ENCODE measurements at places on chromosomes 1 and 21.

- H3K4me3 ChIP-seq: no peak overlapping the region
- H3K27me3 ChIP-seq: no peaks in the 10 kb centered on the region
- H3K36me3 ChIP-seq: no peaks in the 10 kb centered on the region
These were observed 59.4 kb upstream of the LRRC8B start for GRCh38 chr1:89465201-89465600.

GRCh38 chr1:98048244-98048643 is 127.4 kb upstream of the DPYD start:
- peak; percentile 71 for DNase-seq
- H3K36me3 ChIP-seq: no peaks in the 10 kb centered on the region
- H3K27ac ChIP-seq: no peak overlapping the region
- no peak overlapping the region for H3K4me3 ChIP-seq
- peaks cover 97% of the 10 kb centered on the region for H3K27me3 ChIP-seq
- H3K4me1 ChIP-seq: peaks cover 1% of the 10 kb centered on the region

DNA sequence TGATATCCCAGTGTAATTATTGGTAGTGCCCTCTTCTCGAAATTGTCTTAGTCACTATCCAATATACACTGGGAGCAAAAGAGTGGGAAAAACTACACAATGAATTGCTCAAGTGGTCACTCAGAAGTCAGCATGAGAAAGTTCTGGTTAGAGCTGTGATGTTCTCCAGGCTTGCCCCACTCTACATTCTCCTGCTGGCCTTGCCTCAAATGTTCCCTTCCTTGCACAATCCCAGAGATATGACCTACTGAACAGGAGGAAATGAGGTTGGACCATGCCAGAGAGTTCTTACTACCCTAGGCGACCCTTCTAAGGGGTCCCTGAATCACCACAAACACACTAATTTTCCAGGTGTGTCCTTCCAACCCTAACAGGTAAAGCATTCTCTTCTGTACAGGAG is 40.8 kb downstream of the GLUL start:
- H3K36me3 ChIP-seq: no peaks in the 10 kb centered on the region
- no peak for DNase-seq
- H3K27me3 ChIP-seq: no peaks in the 10 kb centered on the region
- H3K4me3 ChIP-seq: no peak overlapping the region
- no peak overlapping the region for H3K27ac ChIP-seq

- no peak for DNase-seq
- H3K36me3 ChIP-seq: no peaks in the 10 kb centered on the region
- no peak overlapping the region for H3K27ac ChIP-seq
- no peaks in the 10 kb centered on the region for H3K4me1 ChIP-seq
- H3K27me3 ChIP-seq: no peaks in the 10 kb centered on the region
- H3K4me3 ChIP-seq: no peak overlapping the region
These were observed 47.1 kb upstream of the TLR5 start for GRCh38 chr1:223189903-223190724.

GRCh38 chr1:93673163-93673829 is 8.3 kb downstream of the BCAR3 start:
- DNase-seq: no peak
- peaks cover 23% of the 10 kb centered on the region for H3K4me1 ChIP-seq

GRCh38 chr1:18007391-18008041 is 100.1 kb upstream of the IGSF21 start:
- H3K4me3 ChIP-seq: no peak overlapping the region
- H3K27me3 ChIP-seq: peaks cover 40% of the 10 kb centered on the region
- DNase-seq: no peak
- H3K36me3 ChIP-seq: no peaks in the 10 kb centered on the region
- no peak overlapping the region for H3K27ac ChIP-seq
- H3K4me1 ChIP-seq: no peaks in the 10 kb centered on the region

DNA sequence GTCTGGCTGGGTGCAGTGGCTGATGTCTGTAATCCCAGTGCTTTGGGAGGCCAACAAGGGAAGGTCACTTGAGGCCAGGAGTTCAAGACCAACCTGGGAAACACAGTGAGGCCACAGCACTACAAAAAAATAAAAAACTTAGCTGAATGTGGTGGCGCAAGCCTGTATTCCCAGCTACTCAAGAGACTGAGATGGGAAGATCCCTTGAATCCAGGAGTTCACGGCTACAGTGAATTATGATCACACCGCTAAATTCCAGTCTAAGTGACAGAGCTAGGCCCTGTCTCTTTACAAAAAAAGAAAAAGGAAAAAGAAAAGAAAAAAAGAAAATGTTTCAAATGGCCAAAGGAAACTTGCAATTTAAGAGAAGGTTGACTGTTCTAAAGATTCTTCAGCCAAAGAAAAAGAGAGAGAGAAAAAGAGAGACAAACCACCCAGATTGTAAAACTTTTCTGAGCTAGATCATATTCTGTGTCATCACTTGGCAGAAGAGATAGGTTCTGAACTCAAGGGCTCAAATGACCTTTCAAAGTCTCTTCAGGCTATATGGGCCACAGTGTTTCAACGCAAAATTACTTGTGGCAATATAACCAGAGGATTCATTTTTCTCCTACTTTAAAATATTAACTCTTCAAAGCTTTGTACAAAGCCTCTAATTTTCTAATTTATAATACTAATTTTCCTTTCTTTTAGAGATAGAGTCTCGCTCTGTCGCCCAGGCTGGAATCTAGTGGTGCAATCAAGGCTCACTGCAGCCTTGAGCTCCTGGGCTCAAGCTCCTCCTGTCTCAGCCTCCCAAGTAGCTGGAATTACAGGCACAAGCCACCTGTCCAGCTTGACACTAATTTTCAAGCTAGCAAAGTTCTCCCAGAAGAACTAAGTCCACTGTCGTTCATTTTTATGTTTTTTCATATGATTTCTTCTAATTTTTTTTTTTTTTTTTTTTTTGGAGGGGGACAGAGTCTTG is 20.5 kb downstream of the ARID4B start:
- H3K27me3 ChIP-seq: no peaks in the 10 kb centered on the region
- DNase-seq: no peak
- no peak overlapping the region for H3K4me3 ChIP-seq
- peaks cover 16% of the 10 kb centered on the region for H3K4me1 ChIP-seq
- no peaks in the 10 kb centered on the region for H3K36me3 ChIP-seq
- no peak overlapping the region for H3K27ac ChIP-seq

GRCh38 chr21:17472592-17473271 is 40.1 kb upstream of the CXADR start:
- H3K36me3 ChIP-seq: no peaks in the 10 kb centered on the region
- DNase-seq: peak; percentile 75
- no peak overlapping the region for H3K4me3 ChIP-seq
- H3K4me1 ChIP-seq: peaks cover 25% of the 10 kb centered on the region

DNA sequence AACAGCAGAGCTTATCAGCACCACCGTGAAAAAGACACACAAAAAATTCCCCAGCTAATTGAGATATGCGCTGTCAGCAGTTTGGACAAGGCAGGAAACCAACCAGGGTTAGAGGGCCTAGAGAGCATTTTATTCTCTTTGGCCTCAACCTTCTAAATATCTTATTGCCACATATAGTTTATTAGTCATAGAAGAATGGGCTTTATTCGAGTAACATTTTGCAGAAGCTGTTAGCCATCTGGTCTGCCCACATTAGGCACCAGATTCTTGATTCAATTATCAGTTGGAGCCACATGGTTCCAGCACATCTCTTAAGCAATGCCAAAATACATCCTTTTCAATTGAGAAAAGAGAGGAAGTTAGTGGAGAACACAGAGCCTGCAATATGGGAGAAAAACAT is 109.9 kb upstream of the CXADR start:
- H3K4me1 ChIP-seq: no peaks in the 10 kb centered on the region
- DNase-seq: no peak
- no peaks in the 10 kb centered on the region for H3K36me3 ChIP-seq
- no peak overlapping the region for H3K4me3 ChIP-seq
- no peaks in the 10 kb centered on the region for H3K27me3 ChIP-seq

GRCh38 chr1:65146908-65147423 is 1.0 kb upstream of the AK4 start:
- peaks cover 3% of the 10 kb centered on the region for H3K27me3 ChIP-seq
- no peaks in the 10 kb centered on the region for H3K36me3 ChIP-seq
- H3K4me1 ChIP-seq: peaks cover 19% of the 10 kb centered on the region
- no peak for DNase-seq
- peak overlapping the region; percentile 83 for H3K27ac ChIP-seq
- H3K4me3 ChIP-seq: peak overlapping the region; percentile 83

GRCh38 chr1:186418503-186418902 is 42.4 kb downstream of the PDC start:
- peaks cover 13% of the 10 kb centered on the region for H3K36me3 ChIP-seq
- H3K27ac ChIP-seq: no peak overlapping the region

- no peaks in the 10 kb centered on the region for H3K36me3 ChIP-seq
- no peak overlapping the region for H3K4me3 ChIP-seq
- no peak overlapping the region for H3K27ac ChIP-seq
- DNase-seq: peak; percentile 73
- H3K4me1 ChIP-seq: peaks cover 21% of the 10 kb centered on the region
- peaks cover 8% of the 10 kb centered on the region for H3K27me3 ChIP-seq
These were observed 5.7 kb upstream of the TPRG1L start for GRCh38 chr1:3618881-3619671.

DNA sequence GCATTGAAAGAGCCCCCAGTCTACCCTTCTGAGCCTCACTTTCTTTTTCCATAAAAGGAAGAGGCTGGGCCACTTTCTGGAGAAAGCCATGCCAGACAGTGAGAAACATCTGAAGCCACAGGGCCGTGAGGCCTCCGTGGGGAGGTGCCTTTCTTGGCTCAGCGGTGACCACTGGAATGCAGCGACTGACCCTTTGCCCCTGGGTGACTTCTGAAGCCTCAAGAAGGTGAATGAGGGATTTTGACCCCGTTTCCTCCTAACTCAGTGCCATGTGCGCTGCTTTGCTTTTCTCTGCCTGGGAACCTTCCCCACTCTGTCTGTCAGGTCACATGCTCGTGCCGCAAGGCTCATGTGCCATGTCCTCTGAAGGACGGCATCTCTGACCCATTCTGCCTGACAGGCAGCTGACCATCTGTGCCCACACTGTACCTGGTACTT is 44.7 kb upstream of the A3GALT2 start:
- no peaks in the 10 kb centered on the region for H3K27me3 ChIP-seq
- peaks cover 10% of the 10 kb centered on the region for H3K4me1 ChIP-seq
- no peaks in the 10 kb centered on the region for H3K36me3 ChIP-seq
- DNase-seq: no peak
- H3K27ac ChIP-seq: peak overlapping the region; percentile 77

DNA sequence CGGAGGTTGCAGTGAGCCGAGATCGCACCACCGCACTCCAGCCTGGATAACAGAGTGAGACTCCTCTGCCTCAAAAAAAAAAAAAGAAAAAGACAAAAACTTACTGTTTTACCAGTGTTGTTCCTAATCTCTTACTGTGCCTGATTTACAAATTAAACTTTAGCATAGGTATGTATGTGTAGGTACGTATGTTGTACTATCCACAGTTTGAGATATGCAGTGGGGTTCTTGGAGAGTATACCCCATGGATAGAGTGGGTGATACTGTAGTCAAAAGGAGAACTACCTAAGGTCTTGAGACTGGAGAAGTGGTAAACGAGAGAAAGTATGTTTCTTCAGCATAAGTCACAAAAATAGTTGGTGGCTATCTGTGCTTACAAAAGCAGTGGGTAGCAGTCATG is 38.6 kb downstream of the RNF11 start:
- no peak overlapping the region for H3K27ac ChIP-seq
- no peaks in the 10 kb centered on the region for H3K4me1 ChIP-seq
- H3K36me3 ChIP-seq: peaks cover 7% of the 10 kb centered on the region

- no peak overlapping the region for H3K4me3 ChIP-seq
- H3K4me1 ChIP-seq: peaks cover 13% of the 10 kb centered on the region
- DNase-seq: no peak
- H3K27ac ChIP-seq: no peak overlapping the region
- no peaks in the 10 kb centered on the region for H3K27me3 ChIP-seq
- H3K36me3 ChIP-seq: peaks cover 11% of the 10 kb centered on the region
These were observed 2.5 kb downstream of the MRPL9 start for GRCh38 chr1:151760597-151761385.

GRCh38 chr1:230211436-230212145 is 144.6 kb downstream of the GALNT2 start:
- no peak overlapping the region for H3K4me3 ChIP-seq
- no peak for DNase-seq
- no peaks in the 10 kb centered on the region for H3K27me3 ChIP-seq

- peaks cover 43% of the 10 kb centered on the region for H3K27me3 ChIP-seq
- no peak overlapping the region for H3K4me3 ChIP-seq
- no peaks in the 10 kb centered on the region for H3K4me1 ChIP-seq
- no peak for DNase-seq
- no peaks in the 10 kb centered on the region for H3K36me3 ChIP-seq
- H3K27ac ChIP-seq: no peak overlapping the region
These were observed 25.0 kb upstream of the DISP3 start for GRCh38 chr1:11453742-11454491.

DNA sequence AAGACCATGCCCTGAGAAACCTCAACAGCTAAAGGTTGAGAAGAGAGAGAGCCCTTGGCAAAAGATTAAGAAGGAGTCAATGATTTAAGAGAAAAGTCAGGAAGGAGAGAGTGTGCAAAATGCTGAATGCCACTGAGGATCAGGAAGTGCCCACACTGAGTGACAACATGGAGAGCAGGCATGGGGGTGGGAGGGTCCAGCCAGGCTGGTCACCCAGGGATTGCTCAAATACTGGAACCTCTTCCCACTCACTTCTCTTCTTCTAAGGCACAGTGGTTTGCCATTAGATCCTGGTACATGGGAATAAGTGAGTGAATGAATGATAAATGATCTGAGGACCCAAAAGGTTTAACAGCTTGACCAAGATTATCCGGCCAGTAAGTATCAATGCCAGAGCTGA is 11.1 kb downstream of the PRR9 start:
- H3K4me3 ChIP-seq: no peak overlapping the region
- peaks cover 8% of the 10 kb centered on the region for H3K27me3 ChIP-seq
- no peak overlapping the region for H3K27ac ChIP-seq
- H3K4me1 ChIP-seq: no peaks in the 10 kb centered on the region

DNA sequence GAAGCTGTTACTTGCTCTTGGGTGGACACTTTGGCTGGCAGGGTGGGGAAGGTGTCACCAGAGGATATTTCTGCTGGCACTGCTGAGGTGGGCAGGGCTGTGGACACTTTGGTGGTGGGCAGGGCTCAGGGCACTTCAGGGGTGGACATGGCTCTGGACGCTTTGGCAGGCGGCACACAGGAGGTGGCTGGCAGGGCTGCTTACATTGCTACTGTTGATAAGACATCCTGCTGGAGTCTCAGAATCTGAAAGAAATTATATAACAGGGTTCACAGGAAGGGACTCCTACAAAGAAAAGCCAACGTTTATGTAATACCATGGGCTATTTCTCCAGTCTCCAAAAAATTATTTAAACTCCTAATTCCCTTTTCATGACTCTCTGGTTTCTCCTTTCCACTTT is 10.2 kb downstream of the SPRR2G start:
- no peak for DNase-seq
- H3K4me3 ChIP-seq: no peak overlapping the region
- H3K4me1 ChIP-seq: no peaks in the 10 kb centered on the region

GRCh38 chr1:235784950-235785349 is 81.8 kb downstream of the LYST start:
- no peak overlapping the region for H3K27ac ChIP-seq
- H3K36me3 ChIP-seq: peaks cover 4% of the 10 kb centered on the region
- no peaks in the 10 kb centered on the region for H3K27me3 ChIP-seq
- DNase-seq: no peak

DNA sequence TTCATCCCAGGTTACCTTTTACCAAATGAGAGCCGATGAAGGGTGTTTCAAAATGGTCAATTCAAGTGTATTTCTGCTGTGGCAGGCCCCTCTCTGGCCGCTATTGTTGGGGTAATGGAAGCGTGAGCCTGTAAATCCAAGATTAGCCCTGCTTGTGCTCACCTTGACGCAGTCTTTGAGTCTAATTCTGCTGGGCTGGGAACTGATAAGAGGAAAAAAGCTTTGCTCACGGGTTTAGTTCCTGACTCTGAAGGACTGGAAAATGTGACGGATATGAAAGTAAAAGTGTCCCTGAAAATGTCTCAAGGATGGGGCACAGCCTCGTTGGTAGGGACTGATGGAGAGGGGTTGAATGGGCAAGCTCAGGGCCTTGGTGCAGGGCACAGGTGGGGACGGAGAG is 125.9 kb upstream of the GALNT2 start:
- DNase-seq: no peak
- H3K4me1 ChIP-seq: no peaks in the 10 kb centered on the region
